Epithelial cell of prostate (primary cell): ENCODE measurements at places on chromosomes 13 and 19.
A peak's percentile ranks its signal among the peaks of the same experiment; 100 is the strongest.

GRCh38 chr13:111249637-111250360, 70.6 kb upstream of the TEX29 start:
- no peak for DNase-seq

GRCh38 chr13:38527140-38527539, 159.7 kb upstream of the FREM2 start:
- no peak for DNase-seq

DNA sequence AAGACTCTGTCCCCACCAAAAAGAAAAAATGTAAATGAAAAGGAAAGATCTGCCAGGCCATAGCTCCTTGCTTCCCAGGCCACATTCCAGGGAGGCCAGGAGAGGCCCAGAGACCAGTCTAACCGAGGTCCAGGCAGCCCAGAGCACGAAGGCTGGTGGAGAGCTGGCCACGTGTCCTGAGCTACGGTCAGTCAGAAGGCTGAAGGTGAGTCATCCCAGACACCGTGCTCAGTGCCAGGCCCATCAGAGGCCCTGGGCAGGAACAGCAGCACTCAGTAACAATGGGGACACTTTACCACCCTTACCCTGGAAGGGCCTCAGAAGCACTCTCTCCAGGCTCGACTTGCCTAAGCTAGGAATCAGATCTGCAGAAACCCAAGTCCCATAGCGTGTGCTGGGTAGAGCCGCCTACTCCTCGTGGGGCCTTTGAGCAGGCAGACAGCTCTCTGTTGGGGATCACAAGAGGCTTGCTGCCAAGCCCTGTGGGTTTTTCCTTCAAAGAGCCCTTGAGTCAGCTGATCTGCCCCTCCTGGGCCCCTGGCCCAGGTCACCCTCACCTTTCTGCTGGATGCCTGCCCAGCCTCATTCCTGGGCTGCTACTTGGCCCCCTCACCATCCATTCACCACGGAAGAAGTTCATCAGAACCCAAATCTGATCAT, 11.6 kb upstream of the DNMT1 start:
- no peak for DNase-seq

DNA sequence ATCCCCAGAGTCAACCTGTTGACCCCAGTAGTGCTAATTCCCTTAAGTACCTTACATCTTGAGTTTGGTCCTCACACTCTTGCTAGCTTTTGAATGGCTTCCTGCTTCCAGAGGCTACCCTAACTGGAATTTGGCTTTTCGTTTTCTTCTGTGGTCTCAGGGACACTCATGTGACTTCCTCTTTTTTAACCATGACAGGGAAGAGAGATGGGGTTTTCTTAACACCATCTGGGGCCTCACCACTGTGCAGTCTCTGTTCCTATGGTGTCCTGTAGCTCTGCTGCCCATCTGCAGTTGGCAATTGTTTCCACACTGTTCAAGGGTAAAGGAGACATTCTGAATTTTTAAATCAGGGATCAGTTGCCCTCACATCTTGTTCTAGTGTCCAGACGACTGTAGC, 66.7 kb downstream of the SLC10A2 start:
- DNase-seq = no peak

DNA sequence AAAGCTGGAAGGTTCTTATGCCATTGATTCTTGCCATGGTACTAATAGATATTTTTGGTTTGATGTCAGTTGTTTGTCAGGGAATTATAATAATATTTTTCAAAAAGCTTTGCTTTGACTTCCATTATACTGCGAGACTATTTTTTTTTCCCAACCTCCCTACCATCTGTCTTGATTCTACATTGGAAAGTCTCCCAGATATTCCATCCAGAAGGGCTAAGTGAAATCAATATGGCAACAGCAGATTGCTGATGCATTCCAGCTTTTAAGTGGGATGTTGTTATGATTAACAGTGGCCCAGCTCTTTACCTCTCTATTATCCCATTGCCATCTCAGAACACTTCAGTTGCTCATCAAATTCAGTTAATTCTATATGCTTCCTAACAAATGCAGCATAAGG, 247.4 kb downstream of the OXGR1 start:
- DNase-seq = no peak

DNA sequence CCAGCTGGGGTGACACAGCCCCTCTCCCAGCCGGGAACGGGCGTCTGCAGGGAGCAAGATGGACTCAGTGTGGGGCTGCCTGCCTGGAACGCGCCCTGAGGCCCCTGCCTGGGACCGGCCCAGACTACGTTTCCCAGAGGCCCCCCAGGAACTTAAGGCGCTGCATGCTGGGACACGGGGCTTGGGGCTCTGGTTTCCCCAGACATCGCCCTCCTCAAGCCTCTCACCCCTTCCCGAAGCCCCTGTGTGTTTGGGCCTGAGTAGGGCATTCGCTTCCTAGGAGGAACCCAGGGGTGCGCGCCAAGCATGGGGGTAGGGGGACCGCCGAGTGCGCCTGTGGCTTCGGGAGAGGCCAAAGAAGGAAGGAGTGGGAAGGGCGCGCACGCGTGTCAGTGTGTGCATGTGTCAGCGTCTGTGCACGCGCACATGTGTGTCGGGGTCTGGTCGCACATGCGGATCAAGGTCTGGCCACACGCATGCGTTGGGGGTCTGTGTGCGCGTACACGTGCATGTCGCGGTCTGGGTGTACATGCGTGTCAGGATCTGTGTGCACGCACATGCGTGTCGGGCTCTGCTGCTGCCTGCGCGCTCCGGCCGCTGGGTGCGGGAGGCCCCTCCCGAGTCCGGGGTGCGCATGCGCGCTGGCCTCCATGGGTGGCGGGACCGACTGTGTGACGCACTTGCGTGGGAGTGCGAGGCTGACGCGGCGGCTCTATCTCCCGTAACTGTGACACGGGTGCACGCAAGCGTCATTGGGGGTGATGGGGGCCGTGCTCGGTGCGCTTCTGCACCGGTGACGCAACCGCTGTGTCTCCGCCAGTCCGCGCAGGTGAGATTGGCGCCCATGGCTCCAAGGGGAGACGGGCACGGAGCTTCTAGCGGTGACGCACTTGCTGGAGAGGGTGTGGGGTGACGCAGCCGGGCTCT, 16.2 kb downstream of the ZNF331 start:
- peak; percentile 24 for DNase-seq

- no peak for DNase-seq
Observed at GRCh38 chr19:5547881-5548280, 19.9 kb downstream of the TINCR start.

GRCh38 chr13:42048342-42048683, at the start of gene DGKH:
TSS of gene DGKH (plus strand) at chr13:42048648. CDS start at chr13:42048774, 126 bp downstream.
- no peak for DNase-seq
